NCI-H187 (cell line): ENCODE measurements at places on chromosomes 6 and 20.

GRCh38 chr6:156387472-156387871, 389.7 kb upstream of the ARID1B start:
- DNase-seq: no peak

- no peak for DNase-seq
Observed at GRCh38 chr6:15901141-15902115, 227.5 kb upstream of the MYLIP start.

GRCh38 chr6:50549026-50549425, 164.3 kb upstream of the TFAP2D start:
- no peak for DNase-seq

GRCh38 chr20:47663354-47664067, 121.8 kb downstream of the SULF2 start:
- DNase-seq: peak; percentile 42

- no peak for DNase-seq
Observed at GRCh38 chr6:14353798-14354197, 236.2 kb downstream of the CD83 start.

DNA sequence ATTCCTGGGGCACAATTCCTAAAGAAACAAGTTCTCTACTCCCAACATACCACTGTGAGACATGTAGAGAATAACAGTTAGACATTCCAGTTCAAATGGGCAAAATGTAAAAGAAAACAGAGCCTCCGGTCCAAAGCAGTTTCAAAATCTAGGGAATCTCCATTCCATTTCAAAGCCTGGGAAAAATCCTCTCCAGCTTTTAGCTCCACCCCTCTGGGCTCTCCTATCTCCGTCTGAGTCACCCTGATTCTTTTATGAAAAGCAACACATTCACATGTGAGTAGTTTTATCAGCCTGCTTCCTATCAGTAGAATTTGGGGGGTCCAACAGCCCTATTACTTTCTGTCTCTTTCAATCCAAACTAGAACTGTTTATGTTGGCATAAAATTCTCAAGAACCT, 3.7 kb downstream of the CSNK2A1 start:
- no peak for DNase-seq

GRCh38 chr6:154352898-154353585, 3.6 kb downstream of the IPCEF1 start:
- DNase-seq: no peak

DNA sequence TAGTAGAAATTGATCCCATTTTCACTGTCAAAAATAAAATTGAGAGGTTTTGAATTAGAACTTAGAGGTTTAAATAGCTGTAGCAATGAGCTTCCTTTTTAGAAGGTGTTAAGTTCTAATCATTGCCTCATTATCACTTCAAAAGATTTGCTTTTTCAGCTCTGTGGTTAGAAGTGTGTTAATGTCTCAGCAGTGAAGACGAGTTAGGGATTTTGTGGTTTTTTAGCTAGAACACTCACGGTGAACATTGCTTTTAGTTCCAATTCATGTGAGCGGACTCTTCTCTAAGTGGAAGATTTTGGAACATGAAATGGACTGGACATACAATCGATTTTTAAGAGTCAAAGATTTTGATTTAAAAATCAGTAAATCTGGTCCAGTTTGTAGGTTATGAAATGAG, 12.7 kb upstream of the IFNGR1 start:
- DNase-seq: no peak
